Dermis blood vessel endothelial cell (primary cell): ENCODE measurements at places on chromosomes 12 and 14.

DNA sequence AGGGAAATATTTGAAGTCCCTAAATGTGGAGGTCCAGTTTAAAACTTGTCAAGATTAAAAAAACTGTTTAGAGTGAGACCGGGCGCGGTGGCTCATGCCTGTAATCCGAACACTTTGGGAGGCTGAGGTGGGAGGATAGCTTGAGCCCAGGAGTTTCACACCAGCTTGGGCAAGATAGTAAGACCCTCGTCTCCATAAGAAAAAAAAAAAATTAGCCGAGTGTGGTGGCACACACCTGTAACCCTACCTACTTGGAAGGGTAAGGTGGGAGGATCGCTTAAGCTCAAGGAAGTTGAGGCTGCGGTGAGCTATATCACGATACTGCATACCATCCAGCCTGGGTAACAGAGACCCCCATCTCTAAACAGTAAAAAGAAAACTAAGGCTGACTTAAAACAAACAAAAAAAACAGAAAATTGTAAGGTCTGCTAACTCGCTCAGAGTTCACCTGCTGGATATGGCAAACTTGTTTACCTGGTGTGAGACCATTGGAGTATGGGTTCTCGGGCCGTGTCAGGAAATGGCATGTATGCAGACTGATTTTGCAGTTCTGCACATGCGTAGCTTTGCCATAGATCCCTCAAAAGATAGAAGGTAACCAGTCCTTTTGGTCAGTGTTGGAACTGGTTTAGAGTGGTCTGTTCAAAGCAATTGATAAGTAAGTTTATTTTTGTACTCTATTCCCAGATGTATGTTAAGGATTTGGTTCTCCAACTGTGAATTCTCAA lies 2.1 kb downstream of the RNF10 start:
- DNase-seq = peak; percentile 36

- peak; percentile 78 for DNase-seq
Observed at GRCh38 chr14:103141117-103141796, 18.0 kb downstream of the TNFAIP2 start.

DNA sequence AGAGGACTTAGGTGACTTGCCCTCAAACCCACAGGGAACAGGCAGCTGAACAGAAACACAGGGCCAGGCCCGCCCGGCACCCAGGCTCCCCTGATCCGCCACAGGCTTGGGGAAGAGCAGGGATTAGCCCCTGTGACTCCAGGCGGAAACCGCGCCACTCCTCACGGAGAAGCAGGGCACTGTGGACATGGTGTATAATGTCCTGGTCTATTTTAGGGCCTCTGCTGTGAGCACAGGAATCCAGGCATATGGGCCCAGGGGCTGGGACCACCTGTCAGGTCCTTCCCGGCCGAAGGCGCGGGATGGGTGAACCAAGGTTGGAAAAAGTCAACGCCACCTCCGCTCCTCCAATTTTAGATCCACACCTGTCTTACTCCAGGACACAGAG lies 34.6 kb upstream of the MEG3 start:
- no peak for DNase-seq

GRCh38 chr14:105398726-105399465 lies 558 bp downstream of the TEX22 start:
- DNase-seq = peak; percentile 65

- DNase-seq = no peak
Observed at GRCh38 chr12:59079002-59079401, 158.7 kb upstream of the LRIG3 start.

GRCh38 chr14:22656945-22657731 lies 13.0 kb upstream of the OR6J1 start:
- DNase-seq = peak; percentile 42

DNA sequence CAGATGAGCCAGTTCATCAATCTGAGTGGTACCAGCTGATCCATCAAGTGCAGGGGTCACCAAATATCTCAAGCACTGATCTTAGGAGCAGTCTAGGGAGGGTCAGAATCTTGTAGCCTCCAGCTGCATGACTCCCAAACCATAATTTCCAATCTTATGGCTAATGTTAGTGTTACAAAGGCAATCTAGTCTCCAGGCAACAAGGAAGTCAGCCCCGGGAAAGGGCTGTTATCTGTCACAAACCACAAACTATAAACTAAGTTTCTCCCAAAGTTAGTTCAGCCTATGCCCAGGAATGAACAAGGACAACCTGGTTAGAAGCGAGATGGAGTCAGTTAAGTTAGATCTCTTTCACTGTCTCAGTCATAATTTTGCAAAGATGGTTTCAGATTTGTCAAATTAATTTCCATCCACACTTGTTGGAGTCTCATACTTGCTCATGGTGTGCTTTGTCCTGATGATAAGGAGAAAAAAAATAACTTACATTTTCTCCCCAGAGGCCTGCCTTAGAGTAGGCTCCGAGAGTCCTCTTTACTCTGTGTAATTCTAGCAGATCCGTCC lies 3.9 kb upstream of the ABHD4 start:
- DNase-seq = no peak

- DNase-seq = no peak
Observed at GRCh38 chr12:104944252-104944651, 13.8 kb downstream of the SLC41A2 start.

DNA sequence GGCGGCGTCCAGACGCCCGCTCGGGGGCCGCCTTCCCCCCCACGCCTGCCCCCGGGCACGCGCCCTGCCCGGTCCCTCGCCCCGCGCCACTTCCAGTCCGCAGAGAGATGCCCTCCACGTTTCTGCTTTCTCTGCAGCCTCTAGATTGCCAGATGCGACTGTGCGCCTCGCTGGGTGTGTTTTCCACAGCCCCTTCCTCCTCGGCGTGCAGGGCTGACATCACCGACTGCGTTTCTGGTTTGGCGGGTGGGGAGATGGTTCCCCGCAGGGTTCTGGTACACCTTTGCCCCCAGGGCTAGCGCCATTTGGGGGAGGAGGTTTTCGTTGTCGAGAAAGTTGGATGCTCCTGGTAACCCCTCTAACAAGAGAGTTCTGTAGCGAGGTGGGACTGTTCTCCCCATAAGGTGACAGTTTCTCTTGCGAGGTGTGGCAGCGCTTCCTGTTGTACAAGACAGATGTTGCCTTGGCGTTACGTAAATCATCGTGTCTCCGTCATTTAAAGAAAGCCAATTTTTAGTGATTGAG lies 1.5 kb downstream of the CALM1 start:
- peak; percentile 60 for DNase-seq

GRCh38 chr14:73162251-73162650 lies 25.9 kb downstream of the PSEN1 start:
- DNase-seq = no peak

DNA sequence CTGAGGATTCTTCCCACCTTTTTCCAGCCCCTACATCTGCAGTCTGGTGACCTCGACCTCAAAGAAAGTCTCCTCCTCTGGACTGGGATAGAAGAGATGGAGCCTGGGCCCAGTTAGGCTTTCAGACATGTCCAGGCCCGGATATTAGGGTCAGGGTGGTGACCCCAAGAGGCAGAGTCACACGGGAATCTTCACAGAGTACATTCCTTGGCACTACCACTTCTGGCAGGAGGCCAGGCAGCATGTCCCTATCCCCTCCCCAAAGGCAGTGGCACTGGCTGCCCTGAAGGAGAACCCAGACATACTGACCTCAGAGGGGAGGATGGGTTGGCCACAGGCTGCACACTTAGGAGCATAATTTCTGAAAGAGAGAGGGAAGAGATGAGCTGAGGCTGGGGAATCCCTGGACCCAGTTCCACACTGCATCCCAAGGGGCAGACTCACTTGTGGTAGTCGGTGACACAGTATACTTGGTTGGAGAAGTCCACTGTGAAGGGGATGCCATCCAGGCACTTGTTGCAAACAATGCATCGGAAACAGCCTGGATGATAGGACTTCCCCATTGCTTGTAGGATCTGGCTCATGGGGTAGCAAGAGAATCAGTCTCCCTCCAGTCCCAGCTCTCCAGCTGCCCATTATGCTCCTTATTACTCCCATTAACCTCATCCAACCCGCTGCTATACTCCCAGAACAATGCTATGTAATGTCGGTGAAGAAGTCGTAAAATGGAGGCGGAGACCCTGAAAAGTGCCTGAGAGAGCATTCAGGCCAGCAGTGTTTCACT lies 7.6 kb downstream of the AJUBA start:
- peak; percentile 41 for DNase-seq

GRCh38 chr14:53640695-53641094 lies 315.9 kb downstream of the BMP4 start:
- no peak for DNase-seq

GRCh38 chr12:80679346-80680131 lies 27.9 kb upstream of the MYF6 start:
- no peak for DNase-seq

- no peak for DNase-seq
Observed at GRCh38 chr12:114679452-114679875, 4.5 kb downstream of the TBX3 start.

GRCh38 chr12:7806863-7807487 lies 17.8 kb downstream of the NANOG start:
- DNase-seq = peak; percentile 84

- DNase-seq = no peak
Observed at GRCh38 chr14:67513631-67514108, 19.4 kb upstream of the PLEKHH1 start.

- DNase-seq = no peak
Observed at GRCh38 chr12:13587721-13588390, 391.3 kb downstream of the EMP1 start.

GRCh38 chr14:92259613-92260357 lies 63.2 kb upstream of the SLC24A4 start:
- no peak for DNase-seq

DNA sequence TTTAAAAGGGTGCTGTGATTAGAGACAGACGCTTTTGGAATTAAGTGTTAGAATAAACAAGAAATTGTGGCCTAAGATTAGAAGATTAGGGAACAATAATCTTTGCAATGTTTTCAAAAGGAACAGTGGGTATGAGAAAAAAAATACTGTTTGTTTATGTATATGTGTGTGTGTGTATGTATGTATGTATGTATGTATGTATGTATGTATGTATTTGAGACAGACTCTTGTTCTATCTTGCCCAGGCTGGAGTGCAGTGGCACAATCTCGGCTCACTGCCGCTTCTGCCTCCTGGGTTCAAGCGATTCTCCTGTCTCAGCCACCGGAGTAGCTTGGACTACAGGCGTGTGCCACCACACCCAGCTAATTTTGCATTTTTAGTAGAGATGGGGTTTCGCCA lies 81.6 kb downstream of the TRAFD1 start:
- DNase-seq = no peak

DNA sequence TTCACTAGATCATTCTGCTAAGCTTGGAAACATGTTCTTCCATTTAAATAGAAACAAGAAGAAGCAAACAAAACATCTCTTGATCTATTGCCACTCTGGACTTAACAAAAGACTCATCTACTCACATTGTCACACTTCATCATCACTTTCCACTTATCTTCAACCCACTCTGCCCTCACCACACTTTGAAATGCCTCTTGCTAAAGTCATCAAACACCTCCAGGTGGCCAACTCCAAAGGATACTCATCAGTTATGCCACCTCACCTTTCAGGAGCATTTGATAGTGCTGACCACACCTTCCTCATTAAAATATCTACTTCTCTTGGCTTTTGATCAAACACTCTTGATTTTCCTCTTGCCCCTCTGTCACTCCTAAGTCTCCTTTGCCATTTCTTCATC lies 7.2 kb downstream of the EFCAB11 start:
- no peak for DNase-seq

DNA sequence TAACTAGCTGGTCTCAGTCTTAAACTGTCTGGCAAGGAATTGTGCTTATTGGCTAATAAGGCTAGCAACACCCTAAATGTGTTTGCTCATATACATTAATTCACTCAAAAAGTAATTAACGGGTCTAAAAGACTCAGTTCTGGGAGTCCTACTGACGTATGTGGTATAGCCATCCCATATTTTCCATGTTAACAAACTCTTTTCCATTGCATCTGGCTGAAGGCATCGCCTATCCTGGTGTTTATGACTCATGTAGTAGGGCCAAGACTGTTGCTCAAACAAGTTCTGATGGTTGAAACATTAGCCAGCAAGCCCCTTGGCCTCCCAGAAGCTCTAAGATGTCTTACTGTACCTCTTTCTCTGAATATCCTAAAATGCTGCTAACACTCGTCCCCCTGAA lies 98.5 kb downstream of the PHLDA1 start:
- DNase-seq = peak; percentile 51

- no peak for DNase-seq
Observed at GRCh38 chr14:94717808-94718207, 52.1 kb downstream of the GSC start.

DNA sequence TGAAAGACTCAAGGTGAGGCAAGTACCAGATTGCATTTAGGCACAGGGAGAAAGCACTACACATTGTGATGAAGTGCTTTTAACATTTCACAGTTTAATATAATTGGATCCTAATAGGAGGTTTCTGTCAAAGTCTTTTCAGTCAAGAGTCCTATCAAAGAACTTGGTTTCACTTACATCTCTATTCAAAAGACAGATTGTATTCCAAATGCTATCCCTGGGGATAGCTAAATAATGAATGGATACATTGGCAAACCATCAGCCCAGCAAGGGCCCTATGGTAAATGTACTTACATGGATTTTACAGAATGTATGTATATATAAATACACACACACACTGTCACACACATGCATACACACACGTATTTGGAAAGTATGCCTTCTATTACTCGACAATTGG lies 655.5 kb upstream of the FLRT2 start:
- DNase-seq = no peak

GRCh38 chr14:34018564-34019244 lies 67.8 kb upstream of the EGLN3 start:
- DNase-seq = no peak

DNA sequence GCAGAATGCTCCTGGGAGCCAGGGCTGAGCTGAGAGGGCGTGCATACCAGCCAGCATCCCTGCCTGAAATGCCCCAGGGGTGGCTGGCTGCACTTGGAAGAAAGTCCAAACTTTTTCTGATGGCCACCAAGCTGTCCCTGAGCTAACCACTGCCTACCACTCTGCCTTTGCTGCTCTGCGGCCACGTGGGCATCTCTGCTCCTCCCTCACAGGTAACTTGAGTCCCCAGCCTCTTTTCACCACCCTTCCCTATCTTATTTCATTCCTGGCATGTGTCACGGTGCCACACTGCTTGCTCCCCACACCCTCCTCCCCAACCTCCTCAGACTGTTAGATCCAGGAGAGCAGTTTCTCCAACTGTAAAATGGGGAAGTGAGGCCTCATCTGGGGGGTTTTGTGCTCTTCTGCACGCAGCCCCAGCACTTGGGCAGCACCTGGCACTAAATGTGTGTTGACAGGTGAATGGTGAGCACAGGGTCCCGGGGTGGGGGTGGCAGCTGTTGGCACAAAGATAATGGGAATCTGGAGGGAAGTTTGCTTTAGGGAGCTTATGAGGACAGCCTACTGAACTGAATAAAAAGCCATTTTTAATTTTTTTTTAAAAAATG lies 113.0 kb downstream of the GLT1D1 start:
- DNase-seq = no peak
